ENCODE measurements at places on chromosomes 3 and 15.

- no peak for DNase-seq
Observed at GRCh38 chr3:190320594-190321362, 1.5 kb downstream of the CLDN1 start.

DNA sequence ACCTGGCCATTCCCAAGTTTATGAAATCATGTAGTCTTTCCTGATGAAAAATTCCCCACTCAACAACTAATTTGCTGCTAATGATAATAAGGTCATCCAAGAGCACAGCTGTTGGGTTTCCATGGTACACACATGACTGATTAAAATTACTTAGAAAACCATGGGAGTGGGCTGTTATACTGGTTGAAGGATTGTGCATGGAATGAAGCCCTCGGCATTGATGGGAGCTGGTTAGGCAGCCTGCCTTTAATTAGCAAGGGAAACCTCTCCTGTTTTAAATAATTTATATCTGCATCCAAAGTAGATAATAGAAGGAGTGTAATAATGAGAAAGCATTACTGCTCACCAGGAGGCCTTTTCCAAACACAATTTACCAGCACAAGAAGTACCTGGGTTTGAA is 235.1 kb upstream of the CFAP20DC start:
- DNase-seq = no peak

DNA sequence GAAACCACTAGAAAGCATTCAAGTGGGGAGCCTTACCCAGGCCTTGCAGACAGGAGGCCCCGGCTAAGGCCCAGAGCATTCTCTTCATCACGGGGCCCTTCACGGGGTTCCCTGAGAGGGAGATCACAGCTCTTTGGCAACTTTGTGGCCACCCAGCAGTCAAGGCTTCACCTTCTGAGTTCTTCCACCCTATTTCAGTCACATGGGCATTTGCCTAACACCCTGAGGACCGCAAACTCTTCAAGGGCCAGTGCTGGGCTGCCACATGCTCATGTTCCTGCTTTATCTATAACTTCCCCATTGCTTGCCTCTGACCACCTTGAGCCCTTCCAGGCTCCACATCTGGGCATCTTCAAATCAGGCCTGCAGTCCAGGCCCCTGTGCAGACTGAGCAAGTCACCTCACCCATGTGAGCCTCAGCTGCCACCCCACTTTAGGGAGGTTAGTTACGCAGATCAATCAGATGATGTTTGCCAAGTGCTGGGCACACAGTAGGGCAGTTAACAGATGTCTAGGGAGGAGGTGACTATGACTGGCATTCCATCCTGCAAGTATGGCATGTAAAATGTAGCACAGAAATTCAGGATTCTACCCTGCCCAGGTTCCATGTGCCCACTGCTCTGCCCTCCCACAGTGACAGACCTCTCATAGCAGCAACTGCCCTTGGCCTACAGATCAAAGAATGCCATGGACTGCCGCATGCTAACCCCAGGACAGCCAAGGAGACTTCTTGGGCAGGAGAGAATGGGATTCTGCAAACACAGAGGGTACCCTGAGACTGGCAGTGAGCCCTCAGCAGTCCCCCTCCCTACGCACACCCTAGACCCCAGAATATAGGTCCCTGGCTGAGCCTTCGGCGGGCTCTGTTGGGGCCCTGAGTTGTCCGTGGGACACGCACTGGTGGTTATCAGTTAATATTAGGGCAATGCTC is 37.6 kb upstream of the ZNF710 start:
- DNase-seq = no peak

- DNase-seq = no peak
Observed at GRCh38 chr3:139123377-139124095, 78.8 kb upstream of the PRR23C start.

DNA sequence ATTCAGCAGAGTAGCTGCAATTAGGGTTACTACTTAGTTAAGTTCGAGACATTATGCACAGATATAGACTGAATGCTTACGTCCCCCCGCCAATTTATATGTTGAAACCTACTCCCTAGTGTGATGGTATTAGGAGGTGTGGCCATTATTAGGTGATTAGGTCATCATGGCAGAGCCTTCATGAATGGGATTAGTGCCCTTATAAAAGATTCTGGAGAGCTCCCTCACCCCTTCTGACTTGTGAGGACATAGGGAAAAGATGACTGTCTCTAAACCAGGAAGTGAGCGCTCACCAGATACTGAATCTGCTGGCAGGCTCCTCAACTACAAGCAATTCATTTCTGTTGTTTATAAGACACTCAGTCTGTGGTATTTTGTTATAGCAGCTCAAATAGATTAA is 25.6 kb upstream of the TEX9 start:
- no peak for DNase-seq

Measured in stimulated activated CD4-positive, alpha-beta T cell treated with anti-CD3 and anti-CD28 coated beads, TNF-alpha, amount 100 ng/mL, for 1 hour (primary cell).